ENCODE measurements at places on chromosomes 12 and 14.

DNA sequence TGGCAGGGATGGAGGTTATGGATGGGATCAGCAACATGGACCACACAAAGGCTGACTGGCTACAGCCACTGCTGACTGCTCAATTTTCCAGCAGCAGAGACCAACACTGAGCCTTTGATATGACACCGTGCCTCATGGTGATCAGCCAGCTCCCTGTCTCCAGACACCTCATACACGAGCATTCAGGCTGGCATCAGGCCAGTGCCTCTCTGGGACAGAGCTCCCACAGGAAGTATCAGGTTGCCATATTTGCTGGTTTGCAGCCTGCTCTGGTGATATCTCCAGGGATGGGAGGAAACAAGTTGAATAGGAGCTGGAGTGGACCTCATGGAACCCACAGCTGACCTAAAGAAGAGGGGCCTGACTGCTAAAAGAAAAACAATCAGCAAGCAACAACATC lies 471.2 kb upstream of the ATXN7L3B start:
- DNase-seq: no peak

DNA sequence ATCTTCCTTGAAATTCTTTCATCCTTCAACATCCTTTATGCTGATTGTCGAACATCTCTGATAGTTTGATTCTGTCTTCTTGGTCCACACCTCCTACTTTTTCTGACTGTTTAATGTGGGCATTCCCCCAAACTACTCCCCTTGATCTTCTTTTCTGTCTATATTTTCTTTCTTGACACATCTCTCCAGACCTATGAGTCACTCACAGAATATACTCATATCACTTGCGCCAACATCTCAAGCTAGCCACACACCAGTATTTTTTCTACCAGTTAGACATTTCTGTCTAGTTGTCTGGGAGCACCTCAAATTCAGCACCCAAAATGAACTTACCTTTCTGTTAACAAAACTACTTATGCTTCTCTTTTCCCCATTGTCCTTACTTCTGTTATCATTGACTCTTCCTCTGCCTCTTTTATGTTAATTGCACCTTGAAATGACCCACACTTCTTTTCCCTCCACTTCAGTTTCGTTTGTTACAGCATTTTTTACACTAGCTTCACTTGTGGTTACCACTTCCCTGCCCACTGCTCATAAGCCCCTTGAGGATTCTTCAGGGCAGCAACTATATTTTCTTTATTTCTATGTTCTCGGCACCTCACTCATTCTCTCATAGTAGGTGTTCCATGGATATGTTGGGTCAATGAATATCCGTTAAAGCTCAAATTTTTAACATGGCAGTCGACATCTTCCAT lies 33.5 kb downstream of the TSHR start:
- no peak for DNase-seq

GRCh38 chr14:60226298-60226697 lies 22.7 kb upstream of the PPM1A start:
- DNase-seq: no peak

GRCh38 chr12:45572114-45572513 lies 157.4 kb upstream of the ARID2 start:
- no peak for DNase-seq

GRCh38 chr12:124769163-124769530 lies 94.5 kb downstream of the SCARB1 start:
- DNase-seq: no peak

- DNase-seq: no peak
Measured at GRCh38 chr14:47346849-47347248, 328.6 kb downstream of the MDGA2 start.

GRCh38 chr14:34356264-34356654 lies 105.8 kb downstream of the SPTSSA start:
- DNase-seq: no peak

DNA sequence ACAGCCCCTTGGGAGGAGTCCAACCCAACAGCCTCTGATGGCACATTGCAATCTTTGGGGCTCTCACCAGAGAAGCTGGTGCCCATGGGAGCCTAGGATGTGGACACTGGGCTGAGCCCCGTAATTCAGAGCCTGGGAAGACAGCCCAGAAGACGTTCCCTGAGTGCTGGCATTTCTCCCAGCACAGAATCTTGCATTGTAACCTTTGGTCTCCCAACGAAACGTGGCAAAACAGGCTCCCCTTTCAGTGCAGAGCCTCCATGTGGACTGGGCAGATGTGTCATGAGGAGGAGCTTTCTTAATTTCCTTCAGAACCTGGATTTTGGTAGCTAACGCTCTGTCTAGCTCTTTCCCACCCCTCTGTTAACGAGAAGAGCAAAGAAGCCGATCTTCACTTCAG lies 26.3 kb downstream of the BATF start:
- no peak for DNase-seq

DNA sequence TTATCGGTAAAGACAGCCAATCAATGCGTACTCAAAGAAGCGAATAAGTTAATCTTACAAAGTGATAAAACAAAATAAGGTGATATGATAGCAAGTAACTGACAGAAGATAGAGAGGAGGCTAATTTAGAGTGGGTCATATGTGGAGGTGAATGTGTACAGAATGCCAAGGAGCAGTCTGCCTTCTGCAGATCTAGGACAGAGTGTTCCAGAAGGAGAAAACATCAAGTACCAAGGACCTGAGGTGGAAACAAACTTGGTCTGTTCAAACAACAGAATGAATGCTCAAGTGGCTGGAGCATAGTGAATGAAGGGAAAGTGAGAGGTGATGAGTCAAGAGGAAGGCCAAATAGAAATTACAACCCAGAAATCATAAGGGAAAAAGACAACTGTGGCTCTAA lies 170.3 kb upstream of the BMP4 start:
- no peak for DNase-seq
